Cardiac muscle cell (in vitro differentiated cells and primary cell): ENCODE measurements at places on chromosomes 7 and 10. TPM values are rescaled to one million over a fixed set of nuclear protein-coding genes. Genes with fewer than 3 reads are reported as not detected.
A peak's percentile ranks its signal among the peaks of the same experiment; 100 is the strongest.

The CCL24 gene
- total RNA-seq, result not detected in 2 replicates

DNA sequence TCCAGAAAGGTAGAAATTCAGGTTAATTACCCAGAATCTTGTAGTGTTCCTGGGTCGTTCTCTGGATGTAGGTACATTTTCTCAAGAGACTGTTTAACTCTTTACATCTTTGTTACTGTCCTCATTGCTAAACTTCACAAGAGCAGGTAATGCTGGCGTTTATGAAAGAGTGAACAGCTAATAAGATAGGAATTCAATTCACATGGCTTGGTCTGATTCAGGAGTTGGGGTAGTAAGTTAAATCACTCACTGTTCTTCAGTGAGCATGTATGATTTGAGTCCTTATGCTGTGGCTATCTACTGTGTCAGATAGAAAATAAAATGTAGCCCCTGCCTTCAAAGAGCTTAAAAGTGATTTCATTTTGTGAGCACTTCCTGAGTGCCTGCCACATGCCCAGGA is 480.0 kb downstream of the LRMDA start:
- no peak overlapping the region for H3K27ac ChIP-seq
- H3K4me1 ChIP-seq, result no peaks in the 10 kb centered on the region
- H3K4me3 ChIP-seq, result no peak overlapping the region
- DNase-seq, result no peak
- H3K36me3 ChIP-seq, result no peaks in the 10 kb centered on the region

The PAPOLB gene
- 0.28 and 0.39 TPM in 2 replicates for total RNA-seq

The NUTM2E gene
- total RNA-seq, result 0.07 TPM in 1 of 2 replicates, not detected in the other

DNA sequence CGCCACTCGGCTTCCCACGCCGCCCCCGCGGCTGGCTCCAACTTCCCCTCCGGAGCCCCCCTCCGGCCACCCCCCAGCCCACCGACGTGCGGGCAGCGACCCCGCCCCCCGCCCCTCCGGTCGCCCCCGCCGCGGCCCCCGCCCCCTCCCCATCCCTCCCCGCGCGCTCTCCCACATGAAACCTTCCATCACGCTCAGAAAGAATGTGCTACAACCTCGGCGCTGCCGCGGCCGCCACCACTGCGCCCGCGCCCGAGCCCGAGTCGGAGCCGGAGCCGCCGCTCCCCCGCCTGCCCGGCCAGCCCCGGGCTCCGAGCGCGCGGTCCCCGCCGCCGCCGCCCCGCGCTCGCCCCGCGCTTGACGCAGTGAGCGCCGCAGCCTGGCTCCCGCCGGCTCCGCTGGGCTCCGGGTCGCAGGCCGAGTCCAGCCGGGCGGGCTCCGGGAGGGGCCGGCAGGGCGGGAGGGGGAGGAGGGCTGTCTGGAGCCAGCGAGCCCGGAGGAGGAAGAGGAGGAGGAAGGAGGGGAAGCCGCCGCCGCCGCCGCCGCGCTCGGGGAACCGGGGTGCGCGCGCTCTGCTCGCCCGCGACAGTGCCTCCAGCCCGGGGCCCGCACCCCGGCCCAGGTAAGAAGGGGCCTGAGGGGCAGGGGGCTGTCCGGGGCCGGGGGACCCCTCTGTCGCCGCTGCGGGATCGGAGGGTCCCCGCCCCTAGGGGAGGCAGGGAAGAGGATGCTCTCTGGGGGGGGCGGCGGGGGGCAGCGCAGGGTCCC is 4.3 kb upstream of the ELFN1 start:
- peak overlapping the region; percentile 68 for H3K4me3 ChIP-seq
- H3K4me1 ChIP-seq, result peaks cover 16% of the 10 kb centered on the region
- H3K36me3 ChIP-seq, result no peaks in the 10 kb centered on the region

The ITIH5 gene
- total RNA-seq, result 0.11 and 0.60 TPM in 2 replicates

The SPDYE5 gene
- total RNA-seq, result not detected in 2 replicates

The MMP21 gene
- total RNA-seq, result 0.32 TPM in 1 of 2 replicates, not detected in the other

DNA sequence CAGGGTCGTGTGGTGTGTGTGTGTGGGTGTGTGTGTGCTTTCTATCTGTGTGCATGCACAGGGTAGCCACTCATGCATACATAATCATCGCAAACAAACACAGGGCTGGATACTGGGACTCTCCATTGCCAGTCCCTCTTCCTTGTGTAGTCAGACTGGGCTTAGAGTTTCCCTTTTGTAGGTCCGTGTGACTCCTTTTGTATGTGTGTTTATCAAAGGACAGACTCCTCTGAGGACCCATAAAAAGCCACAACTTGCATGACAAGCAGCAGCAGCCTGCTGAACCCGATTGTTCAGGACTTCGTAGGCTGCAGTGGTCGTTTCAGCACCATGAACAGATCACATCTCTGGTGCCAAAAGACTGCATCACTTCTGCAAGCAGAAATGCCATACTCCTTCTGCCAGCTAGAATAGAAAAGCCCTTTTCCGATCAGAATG is 895 bp downstream of the VSTM2A start:
- H3K36me3 ChIP-seq, result no peaks in the 10 kb centered on the region
- peak; percentile 80 for DNase-seq
- H3K4me1 ChIP-seq, result peaks cover 3% of the 10 kb centered on the region
- H3K27ac ChIP-seq, result no peak overlapping the region
- H3K4me3 ChIP-seq, result no peak overlapping the region

DNA sequence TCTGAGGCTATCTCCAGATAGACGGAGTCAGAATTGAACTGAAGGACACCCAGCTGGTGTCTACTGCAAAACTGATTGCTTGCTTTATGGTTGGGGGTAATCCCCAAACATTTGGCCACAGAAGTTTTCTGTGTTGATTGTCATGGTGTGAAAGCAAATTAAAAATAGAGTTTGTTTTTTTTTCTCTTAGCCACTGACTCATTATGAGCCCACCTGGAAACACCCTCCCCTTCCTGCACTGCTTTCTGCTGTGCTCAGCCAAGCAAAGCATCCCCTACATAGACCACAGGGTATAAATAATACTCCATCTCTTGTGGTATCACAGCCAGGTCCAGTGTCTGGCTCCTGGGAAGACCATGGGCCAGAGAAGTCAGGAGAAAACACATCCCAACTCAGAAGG is 6.5 kb upstream of the VWC2 start:
- no peak overlapping the region for H3K27ac ChIP-seq
- DNase-seq, result no peak
- no peaks in the 10 kb centered on the region for H3K4me1 ChIP-seq
- no peak overlapping the region for H3K4me3 ChIP-seq
- peaks cover 34% of the 10 kb centered on the region for H3K27me3 ChIP-seq

GRCh38 chr7:152344253-152344652 is 91.5 kb downstream of the KMT2C start:
- peaks cover 9% of the 10 kb centered on the region for H3K4me1 ChIP-seq
- no peak overlapping the region for H3K27ac ChIP-seq
- no peaks in the 10 kb centered on the region for H3K36me3 ChIP-seq
- no peaks in the 10 kb centered on the region for H3K27me3 ChIP-seq
- no peak for DNase-seq
- H3K4me3 ChIP-seq, result no peak overlapping the region

GRCh38 chr7:101163279-101164070 is 1.9 kb downstream of the VGF start:
- H3K4me3 ChIP-seq, result peak overlapping the region; percentile 7
- H3K36me3 ChIP-seq, result no peaks in the 10 kb centered on the region
- no peak overlapping the region for H3K27ac ChIP-seq
- peaks cover 17% of the 10 kb centered on the region for H3K4me1 ChIP-seq
- H3K27me3 ChIP-seq, result peaks cover 86% of the 10 kb centered on the region

- DNase-seq, result no peak
- H3K4me1 ChIP-seq, result no peaks in the 10 kb centered on the region
- H3K4me3 ChIP-seq, result no peak overlapping the region
- H3K36me3 ChIP-seq, result no peaks in the 10 kb centered on the region
- H3K27ac ChIP-seq, result no peak overlapping the region
Measured at GRCh38 chr10:73485320-73485719, 10.5 kb downstream of the PPP3CB start.

DNA sequence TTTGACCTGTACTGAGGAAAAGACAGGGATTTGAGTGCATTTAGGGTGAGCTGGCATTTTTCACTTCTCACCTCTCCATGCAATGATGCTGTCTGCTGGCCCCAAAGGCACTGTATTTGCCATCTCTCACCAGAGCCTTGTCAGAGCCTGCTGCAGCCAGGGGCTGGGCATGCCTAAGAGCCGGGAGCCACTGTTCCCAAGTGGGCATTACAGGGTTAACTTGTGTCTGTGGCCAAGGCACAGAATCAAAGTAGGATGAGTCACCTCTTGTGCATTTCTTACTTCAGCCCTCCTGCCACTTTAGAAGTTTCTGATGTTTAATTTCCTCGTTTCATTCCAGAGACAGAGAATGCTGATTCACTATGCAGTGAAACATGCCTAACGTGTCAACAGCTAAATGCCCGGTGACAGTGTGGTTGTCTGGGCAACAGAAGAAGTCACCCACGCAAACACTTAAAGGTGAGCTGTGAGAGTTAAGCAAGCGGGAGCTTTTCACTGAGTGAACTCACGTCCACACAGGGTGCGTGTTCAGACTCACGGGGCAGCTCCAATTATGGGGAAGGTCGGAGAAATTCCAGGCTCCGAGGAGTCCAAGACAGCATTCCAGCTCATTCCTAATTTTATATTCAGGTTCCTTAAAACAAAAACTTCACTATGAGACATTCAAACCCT is 57.1 kb upstream of the IGFBP3 start:
- peaks cover 21% of the 10 kb centered on the region for H3K4me1 ChIP-seq
- no peaks in the 10 kb centered on the region for H3K36me3 ChIP-seq
- H3K27ac ChIP-seq, result peak overlapping the region; percentile 70
- no peaks in the 10 kb centered on the region for H3K27me3 ChIP-seq

DNA sequence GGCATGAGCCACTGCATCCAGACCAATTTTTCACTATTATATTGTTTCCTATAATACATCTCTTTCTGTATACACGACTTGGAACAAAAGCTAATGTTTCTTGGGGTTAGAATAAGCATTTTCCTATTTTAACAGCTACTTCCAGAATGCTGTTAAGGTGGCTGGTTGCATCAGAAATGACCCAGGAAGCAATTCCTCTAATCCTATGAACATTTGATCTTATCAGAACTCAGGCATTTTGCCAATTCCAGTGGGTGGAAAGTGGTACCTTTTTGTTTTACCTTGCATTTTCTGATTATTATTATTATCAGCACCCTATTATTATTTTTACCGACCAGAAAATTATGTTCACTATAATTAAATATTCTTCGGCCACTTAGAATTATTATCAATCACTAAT is 73.3 kb downstream of the NDUFB2 start:
- peaks cover 22% of the 10 kb centered on the region for H3K36me3 ChIP-seq
- no peak overlapping the region for H3K4me3 ChIP-seq
- no peak for DNase-seq
- no peak overlapping the region for H3K27ac ChIP-seq
- H3K27me3 ChIP-seq, result no peaks in the 10 kb centered on the region

- peaks cover 13% of the 10 kb centered on the region for H3K4me1 ChIP-seq
- no peaks in the 10 kb centered on the region for H3K36me3 ChIP-seq
- H3K27me3 ChIP-seq, result no peaks in the 10 kb centered on the region
Measured at GRCh38 chr10:49099046-49099445, 16.3 kb downstream of the VSTM4 start.

GRCh38 chr7:94004024-94004951 is at the start of gene BET1:
Gene BET1, minus strand, starts transcription at chr7:94004355. Its CDS starts 139 bp downstream, at chr7:94004216.
- H3K4me3 ChIP-seq, result peak within 1 kb of the TSS; percentile 96
- H3K4me1 ChIP-seq, result peaks cover 11% of the 10 kb centered on the region

DNA sequence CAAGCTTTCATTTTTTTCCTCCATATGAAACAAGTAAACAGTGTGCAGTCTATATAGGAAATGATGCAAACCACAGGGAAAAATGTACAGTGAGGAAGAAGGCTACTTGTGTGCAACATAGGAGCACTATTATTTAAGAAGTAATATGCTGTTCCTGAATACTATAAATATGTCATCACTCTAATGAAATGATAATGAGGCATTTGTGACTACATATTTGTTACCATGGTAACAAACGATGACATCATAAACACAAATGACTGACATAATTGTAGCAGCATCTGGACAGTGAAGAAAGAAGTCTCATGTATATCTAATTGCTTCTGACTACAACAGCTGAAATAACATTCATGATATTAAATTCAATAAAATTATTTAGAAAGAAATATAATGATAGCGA is 164.8 kb downstream of the C7orf25 start:
- H3K4me1 ChIP-seq, result no peaks in the 10 kb centered on the region
- H3K27ac ChIP-seq, result no peak overlapping the region
- no peaks in the 10 kb centered on the region for H3K27me3 ChIP-seq
- no peak overlapping the region for H3K4me3 ChIP-seq
- H3K36me3 ChIP-seq, result no peaks in the 10 kb centered on the region

The TET1 gene
- 21.0 and 34.8 TPM in 2 replicates for total RNA-seq

DNA sequence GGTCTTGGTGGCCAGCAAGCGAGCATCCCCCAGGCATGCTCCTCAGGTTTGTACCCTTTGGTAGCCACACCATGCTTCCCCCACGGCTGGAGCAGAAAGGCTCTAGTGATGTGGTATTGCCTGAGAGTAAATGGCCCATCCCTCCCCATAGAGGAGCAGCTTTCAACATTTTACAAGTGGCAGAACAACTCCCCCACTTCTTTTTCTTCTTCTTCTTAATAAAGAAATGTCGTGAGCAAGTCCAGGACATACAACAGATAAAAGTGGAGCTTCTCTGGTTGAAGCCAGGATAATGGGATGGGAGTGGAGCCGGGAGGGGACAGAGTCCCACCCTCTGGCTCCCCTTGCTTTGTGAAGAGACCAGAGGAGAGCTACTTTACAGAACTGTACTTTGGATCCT is 131.5 kb downstream of the ANLN start:
- H3K36me3 ChIP-seq, result no peaks in the 10 kb centered on the region
- no peak overlapping the region for H3K4me3 ChIP-seq
- no peaks in the 10 kb centered on the region for H3K4me1 ChIP-seq
- no peak for DNase-seq
- H3K27ac ChIP-seq, result no peak overlapping the region
- H3K27me3 ChIP-seq, result no peaks in the 10 kb centered on the region

GRCh38 chr10:33252794-33253203 is 81.7 kb downstream of the NRP1 start:
- no peak overlapping the region for H3K4me3 ChIP-seq
- H3K27me3 ChIP-seq, result no peaks in the 10 kb centered on the region
- no peak overlapping the region for H3K27ac ChIP-seq

- H3K27me3 ChIP-seq, result no peaks in the 10 kb centered on the region
- H3K27ac ChIP-seq, result no peak overlapping the region
- no peak overlapping the region for H3K4me3 ChIP-seq
- no peak for DNase-seq
- H3K36me3 ChIP-seq, result no peaks in the 10 kb centered on the region
Measured at GRCh38 chr10:111277661-111278060, 200.8 kb downstream of the ADRA2A start.

The TMEM176A gene
- 18.2 and 19.1 TPM in 2 replicates for total RNA-seq

GRCh38 chr7:121192834-121193233 is 136.0 kb upstream of the WNT16 start:
- H3K4me1 ChIP-seq, result no peaks in the 10 kb centered on the region
- H3K36me3 ChIP-seq, result no peaks in the 10 kb centered on the region
- H3K4me3 ChIP-seq, result no peak overlapping the region
- H3K27me3 ChIP-seq, result no peaks in the 10 kb centered on the region
- H3K27ac ChIP-seq, result no peak overlapping the region

DNA sequence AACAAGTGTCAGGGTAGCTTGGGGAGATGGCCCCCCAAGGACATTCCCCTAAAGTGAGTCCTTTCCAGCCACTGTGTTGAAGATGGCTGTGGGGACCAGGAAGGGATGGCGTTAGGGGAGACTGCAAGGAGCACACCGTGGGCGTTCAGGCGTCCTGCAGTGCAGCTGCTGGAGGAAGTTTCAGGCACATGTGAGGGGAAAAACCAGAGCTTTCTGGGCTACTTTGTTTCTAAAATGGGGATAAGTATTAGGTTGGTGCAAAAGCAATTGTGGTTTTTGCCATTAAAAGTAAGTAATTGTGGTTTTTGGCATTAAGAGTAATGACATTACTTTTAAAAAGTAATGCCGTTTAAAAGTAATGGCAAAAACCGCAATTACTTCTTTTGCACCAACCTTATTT is 14.3 kb downstream of the PRF1 start:
- peaks cover 29% of the 10 kb centered on the region for H3K4me1 ChIP-seq
- no peak overlapping the region for H3K4me3 ChIP-seq
- H3K36me3 ChIP-seq, result no peaks in the 10 kb centered on the region
- H3K27ac ChIP-seq, result no peak overlapping the region
